ENCODE measurements at places on chromosomes 3 and 15. TPM values are rescaled to one million over a fixed set of nuclear protein-coding genes. Genes with fewer than 3 reads are reported as not detected.

DNA sequence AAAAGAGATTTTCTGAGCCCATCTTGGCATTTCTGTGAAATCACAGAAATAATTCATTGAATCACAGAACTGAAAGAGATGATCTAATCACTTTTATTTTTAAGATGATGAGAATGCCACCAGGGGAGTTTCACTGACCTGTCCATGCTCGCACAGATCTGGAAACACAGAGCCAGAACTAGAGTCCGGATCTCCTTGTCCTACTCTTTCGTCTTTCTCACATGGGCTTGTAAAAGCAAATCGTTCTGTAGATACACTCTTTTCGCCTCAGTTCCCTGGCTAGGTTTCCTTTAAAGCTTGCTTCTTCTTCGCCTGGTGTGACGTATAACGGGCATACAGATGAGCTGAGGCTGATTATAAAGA lies 122.5 kb upstream of the SPRED1 start:
- peaks cover 9% of the 10 kb centered on the region for H3K4me1 ChIP-seq
- no peak overlapping the region for H3K27ac ChIP-seq
- H3K27me3 ChIP-seq: no peaks in the 10 kb centered on the region

Gene INKA1
- total RNA-seq: not detected

DNA sequence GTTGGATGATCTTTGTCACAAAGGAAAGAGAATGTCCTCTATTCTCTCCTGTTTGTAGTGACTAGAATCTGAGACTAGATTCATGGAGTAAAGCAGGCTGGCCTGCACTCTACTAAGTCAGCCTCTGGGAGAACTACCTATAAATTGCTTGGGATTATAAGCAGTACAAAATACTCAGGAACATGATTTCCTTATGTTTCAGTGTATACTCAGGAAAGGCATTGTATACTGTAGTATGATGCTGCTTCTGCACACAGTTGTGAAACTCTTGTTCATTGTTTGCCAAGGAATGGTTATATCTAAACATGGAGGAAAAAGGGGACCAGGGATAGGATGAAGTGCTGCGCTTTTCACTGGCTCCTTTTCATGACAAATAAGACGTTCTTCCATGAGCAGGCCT lies 49.2 kb downstream of the OXSR1 start:
- peaks cover 23% of the 10 kb centered on the region for H3K36me3 ChIP-seq
- H3K27me3 ChIP-seq: no peaks in the 10 kb centered on the region
- H3K4me1 ChIP-seq: no peaks in the 10 kb centered on the region
- no peak overlapping the region for H3K4me3 ChIP-seq

GRCh38 chr3:44926172-44926571 lies 49.8 kb downstream of the ZDHHC3 start:
- no peaks in the 10 kb centered on the region for H3K4me1 ChIP-seq
- H3K36me3 ChIP-seq: peaks cover 47% of the 10 kb centered on the region

DNA sequence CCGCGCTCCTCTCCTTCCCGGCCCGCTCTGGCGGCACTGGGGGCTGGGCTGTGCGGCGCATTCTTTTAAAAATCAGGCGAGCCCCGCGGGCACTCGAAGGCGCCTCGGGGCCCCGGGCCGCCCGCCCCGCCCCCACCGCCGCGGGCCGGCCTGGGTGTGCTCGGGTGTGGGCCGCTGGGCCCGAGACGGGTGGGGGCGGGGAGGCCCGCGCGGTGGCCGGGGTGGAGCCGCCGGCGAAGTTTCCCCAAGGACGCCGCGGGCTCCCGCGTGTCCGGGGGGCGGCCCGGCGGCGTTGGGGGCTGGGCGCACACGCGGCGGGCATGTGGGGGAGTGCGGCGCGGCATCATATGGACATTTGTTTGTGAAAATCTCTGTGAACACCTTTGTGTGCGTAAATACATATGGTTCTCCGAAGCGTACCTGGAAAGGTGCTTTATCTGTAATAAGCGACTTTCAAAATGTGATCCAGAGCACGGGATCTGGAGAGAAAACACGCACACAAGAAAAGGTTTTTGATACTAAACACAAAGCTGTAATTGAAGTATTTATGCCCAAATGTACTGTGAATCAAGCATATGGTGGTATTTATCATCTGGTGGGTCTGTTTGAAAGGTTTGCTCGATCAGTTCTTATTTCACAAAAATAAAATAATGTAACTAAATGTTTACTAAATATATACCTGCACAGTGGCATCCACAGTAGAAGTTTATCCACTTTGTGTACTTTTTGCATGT lies 612 bp upstream of the TBL1XR1 start:
- H3K4me3 ChIP-seq: peak overlapping the region; percentile 85
- DNase-seq: no peak
- H3K27ac ChIP-seq: peak overlapping the region; percentile 75
- peaks cover 8% of the 10 kb centered on the region for H3K36me3 ChIP-seq

DNA sequence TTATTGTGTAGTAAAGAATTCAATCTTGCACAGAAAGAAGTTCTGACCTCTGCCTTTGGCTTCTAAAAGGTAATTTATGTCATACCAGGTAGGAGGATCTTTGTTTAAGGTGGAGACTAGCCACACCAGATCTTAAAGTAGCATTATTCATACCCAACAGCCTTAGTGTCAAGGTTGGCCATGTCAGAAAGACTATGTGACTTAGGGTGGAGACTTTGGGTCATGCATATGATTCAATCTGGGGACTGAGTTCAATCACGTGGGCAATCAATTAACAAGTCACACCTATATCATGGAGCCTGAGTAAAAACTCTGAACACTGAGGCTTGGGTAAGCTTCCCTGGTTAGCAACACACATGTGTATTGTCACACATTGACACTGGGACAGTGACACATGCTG lies 28.5 kb upstream of the ENTPD3 start:
- no peaks in the 10 kb centered on the region for H3K27me3 ChIP-seq
- H3K4me1 ChIP-seq: no peaks in the 10 kb centered on the region
- no peak for DNase-seq
- no peaks in the 10 kb centered on the region for H3K36me3 ChIP-seq
- no peak overlapping the region for H3K27ac ChIP-seq

Gene CHL1
- total RNA-seq: 2.2 TPM

- no peak overlapping the region for H3K4me3 ChIP-seq
- no peak overlapping the region for H3K27ac ChIP-seq
- no peaks in the 10 kb centered on the region for H3K36me3 ChIP-seq
- DNase-seq: no peak
- no peaks in the 10 kb centered on the region for H3K27me3 ChIP-seq
- peaks cover 3% of the 10 kb centered on the region for H3K4me1 ChIP-seq
These were observed 238.2 kb upstream of the HES1 start for GRCh38 chr3:193897731-193898180.

GRCh38 chr3:103089758-103090157 lies 654.9 kb downstream of the ZPLD1 start:
- no peak for DNase-seq
- no peaks in the 10 kb centered on the region for H3K27me3 ChIP-seq
- H3K4me1 ChIP-seq: no peaks in the 10 kb centered on the region
- H3K27ac ChIP-seq: no peak overlapping the region

Gene TIMP4
- total RNA-seq: 5.7 TPM

GRCh38 chr3:187629711-187630110 lies 40.5 kb downstream of the SST start:
- H3K27me3 ChIP-seq: no peaks in the 10 kb centered on the region
- no peaks in the 10 kb centered on the region for H3K36me3 ChIP-seq
- no peak overlapping the region for H3K4me3 ChIP-seq
- peaks cover 7% of the 10 kb centered on the region for H3K4me1 ChIP-seq
- no peak overlapping the region for H3K27ac ChIP-seq

DNA sequence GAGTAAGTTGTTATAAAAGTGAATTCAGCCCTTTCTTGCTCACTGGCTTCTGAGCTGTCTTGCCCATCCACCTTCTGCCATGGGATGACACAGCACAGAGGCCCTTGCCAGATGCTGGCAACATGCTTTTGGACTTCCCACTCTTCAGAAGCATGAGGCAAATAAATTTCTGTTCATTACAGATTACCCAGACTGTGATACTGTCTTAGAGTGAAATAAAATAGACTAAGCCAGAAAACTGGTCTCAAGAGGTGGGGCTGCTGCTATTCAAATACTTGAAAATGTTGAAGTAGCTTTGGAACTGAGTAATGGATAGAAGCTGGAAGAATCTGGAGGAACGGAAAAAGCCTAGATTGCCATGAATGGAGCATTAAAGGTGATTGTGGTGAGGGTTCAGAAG lies 170.4 kb downstream of the ZMAT3 start:
- no peak overlapping the region for H3K4me3 ChIP-seq
- H3K27ac ChIP-seq: no peak overlapping the region
- no peaks in the 10 kb centered on the region for H3K27me3 ChIP-seq

DNA sequence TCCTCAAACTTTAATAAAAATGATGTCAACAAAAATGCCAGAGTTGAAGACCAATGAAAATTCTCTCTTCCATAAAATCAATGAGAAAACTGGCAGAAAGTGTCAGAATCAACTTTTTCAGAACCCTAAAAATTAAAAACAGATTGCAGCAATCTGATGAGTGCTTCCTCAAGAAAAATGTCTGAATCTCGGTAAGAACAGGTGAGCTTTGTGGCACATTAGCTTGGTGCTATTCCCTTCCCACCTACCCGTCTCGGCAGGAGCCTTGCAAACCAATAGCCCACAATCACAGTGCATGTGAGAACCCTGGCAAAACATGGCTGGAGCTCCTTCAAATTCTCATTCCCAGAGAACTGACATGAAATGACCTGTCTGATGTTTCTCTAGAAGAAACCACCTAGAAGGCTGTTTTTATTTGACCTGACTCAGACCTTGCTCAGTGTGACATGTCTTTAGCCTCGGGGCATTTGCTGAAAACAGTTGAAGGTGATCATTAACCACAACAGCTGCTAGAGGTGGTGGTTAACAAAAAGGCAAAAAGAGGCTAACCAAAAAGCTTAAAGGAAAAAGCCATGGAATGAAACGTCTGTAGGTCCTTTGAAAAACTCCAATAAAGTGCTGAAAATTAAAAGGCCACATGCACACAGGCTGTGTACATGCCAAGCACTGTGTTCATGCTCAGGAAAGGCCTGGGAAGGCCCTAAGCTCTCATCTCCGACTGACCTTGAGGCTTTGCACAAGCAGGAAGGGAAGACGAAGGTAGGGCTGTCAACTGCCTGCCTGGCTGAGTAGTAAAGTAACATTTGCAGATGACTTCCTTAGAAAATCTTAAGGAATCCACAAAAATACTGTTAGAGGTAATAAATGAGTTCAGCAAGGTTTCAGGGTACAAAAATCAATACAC lies 253.0 kb upstream of the NSMCE3 start:
- no peak overlapping the region for H3K4me3 ChIP-seq
- H3K4me1 ChIP-seq: no peaks in the 10 kb centered on the region
- H3K27ac ChIP-seq: no peak overlapping the region
- H3K36me3 ChIP-seq: no peaks in the 10 kb centered on the region
- DNase-seq: no peak

DNA sequence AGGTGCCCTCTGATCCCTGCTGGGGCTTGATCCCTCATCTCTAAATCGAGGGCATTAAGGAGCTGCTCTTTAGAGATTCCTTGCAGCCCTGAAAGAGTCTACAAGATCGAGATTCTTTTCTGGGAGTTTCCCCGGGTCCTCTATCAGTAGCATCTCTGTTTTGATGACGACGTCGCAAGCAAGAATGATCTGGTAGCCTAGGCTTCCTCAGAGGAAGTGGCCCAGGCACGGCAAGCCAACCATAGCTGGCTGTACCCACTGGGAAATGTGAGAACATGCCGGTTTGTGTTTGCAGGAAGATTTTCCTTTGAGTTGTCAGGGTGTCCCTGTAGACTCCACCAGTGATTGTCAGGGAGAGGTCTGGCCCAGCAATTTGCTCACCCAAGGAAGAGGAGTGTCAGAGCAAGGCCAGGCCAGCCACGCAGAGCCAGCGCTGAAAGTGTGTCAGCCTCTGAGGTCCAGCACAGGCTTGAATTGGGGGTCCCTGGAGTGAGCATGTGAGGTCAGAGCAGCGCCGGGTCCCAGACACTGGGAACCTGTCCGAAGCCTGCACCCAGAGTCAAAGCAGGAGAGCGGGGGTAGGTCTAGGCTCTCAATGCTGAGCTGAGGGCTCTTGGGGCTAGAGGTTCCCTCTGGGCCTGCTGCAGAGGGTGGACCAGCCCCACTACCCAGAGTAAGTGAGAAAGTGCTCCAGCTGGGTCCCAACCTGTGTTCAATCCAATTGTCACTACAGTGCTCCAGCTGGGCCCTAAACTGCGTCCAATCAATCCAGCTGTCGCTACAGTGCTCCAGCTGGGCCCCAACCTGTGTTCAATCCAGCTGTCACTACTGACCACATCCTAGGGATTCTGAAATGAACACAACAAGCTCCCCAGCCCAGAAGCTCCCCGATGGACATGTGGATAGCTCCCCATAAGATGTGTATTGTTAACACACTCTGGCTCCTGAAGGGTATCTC lies 95.7 kb downstream of the CHDH start:
- H3K36me3 ChIP-seq: no peaks in the 10 kb centered on the region
- no peak overlapping the region for H3K4me3 ChIP-seq

Gene SH3GL3
- total RNA-seq: 3.8 TPM

Gene GUCA1C
- not detected for total RNA-seq

Gene DYNLT2B
- 18.8 TPM for total RNA-seq

GRCh38 chr3:30667280-30667651 lies 60.9 kb downstream of the TGFBR2 start:
- no peak overlapping the region for H3K27ac ChIP-seq
- peaks cover 45% of the 10 kb centered on the region for H3K36me3 ChIP-seq
- no peaks in the 10 kb centered on the region for H3K27me3 ChIP-seq
- H3K4me1 ChIP-seq: peaks cover 6% of the 10 kb centered on the region
- peak; percentile 78 for DNase-seq

DNA sequence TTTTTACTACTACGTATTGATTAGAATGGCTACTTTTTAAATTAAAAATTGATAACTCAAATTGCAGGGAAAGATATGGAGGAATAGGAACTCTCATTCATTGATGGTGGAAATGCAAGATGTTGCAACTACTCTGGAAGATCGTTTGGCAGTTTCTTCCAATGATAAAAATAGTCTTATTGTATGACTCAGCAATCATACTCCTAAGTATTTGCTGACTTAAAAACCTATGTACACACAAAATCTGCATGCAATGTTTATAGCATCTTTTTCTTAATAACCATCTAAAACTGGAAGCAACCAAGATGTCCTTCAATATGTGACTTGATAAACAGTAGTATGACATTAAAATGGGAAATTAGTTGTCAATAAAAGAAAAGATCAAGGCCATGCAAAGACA lies 87.4 kb upstream of the LRRC3B start:
- H3K27me3 ChIP-seq: no peaks in the 10 kb centered on the region
- no peak overlapping the region for H3K27ac ChIP-seq
- DNase-seq: no peak
- H3K4me1 ChIP-seq: peaks cover 11% of the 10 kb centered on the region
- no peaks in the 10 kb centered on the region for H3K36me3 ChIP-seq

Gene PDCD10
- 84.8 TPM for total RNA-seq

- peaks cover 14% of the 10 kb centered on the region for H3K4me1 ChIP-seq
- no peaks in the 10 kb centered on the region for H3K27me3 ChIP-seq
These were observed 177.2 kb upstream of the THBS1 start for GRCh38 chr15:39403640-39404117.

Gene CA12
- 2.1 TPM for total RNA-seq

GRCh38 chr3:27115352-27115751 lies 253.8 kb downstream of the NEK10 start:
- no peak for DNase-seq
- H3K4me1 ChIP-seq: no peaks in the 10 kb centered on the region
- H3K4me3 ChIP-seq: no peak overlapping the region
- no peaks in the 10 kb centered on the region for H3K27me3 ChIP-seq
- H3K36me3 ChIP-seq: no peaks in the 10 kb centered on the region

Gene NPAP1
- total RNA-seq: 0.14 TPM

Gene EXD1
- total RNA-seq: not detected

Gene FOXB1
- total RNA-seq: not detected
